ENCODE measurements at places on chromosomes 13 and 19.

- DNase-seq: no peak
These were observed 9.8 kb upstream of the TIMM50 start for GRCh38 chr19:39470724-39471339.

DNA sequence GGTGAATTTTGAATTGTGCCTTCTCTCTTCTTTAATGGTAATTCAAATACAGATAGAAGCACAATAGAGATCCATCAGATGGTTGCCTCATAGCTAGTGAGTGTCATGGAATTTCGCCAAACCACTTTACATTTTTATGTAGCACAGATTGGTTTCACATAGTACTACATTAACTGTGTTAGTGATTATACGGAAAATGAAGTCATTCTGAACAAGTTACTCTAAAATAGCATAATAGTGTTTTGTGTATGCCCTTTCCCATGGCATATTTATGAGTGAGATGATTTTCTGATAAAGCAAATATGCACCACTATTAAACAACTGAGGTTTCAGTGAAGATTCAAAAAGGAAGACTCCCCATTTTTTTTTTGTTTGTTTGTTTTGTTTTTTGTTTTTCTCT is 1623.5 kb downstream of the PCDH9 start:
- no peak for DNase-seq

GRCh38 chr19:5075597-5075996 is 106.7 kb downstream of the KDM4B start:
- no peak for DNase-seq

DNA sequence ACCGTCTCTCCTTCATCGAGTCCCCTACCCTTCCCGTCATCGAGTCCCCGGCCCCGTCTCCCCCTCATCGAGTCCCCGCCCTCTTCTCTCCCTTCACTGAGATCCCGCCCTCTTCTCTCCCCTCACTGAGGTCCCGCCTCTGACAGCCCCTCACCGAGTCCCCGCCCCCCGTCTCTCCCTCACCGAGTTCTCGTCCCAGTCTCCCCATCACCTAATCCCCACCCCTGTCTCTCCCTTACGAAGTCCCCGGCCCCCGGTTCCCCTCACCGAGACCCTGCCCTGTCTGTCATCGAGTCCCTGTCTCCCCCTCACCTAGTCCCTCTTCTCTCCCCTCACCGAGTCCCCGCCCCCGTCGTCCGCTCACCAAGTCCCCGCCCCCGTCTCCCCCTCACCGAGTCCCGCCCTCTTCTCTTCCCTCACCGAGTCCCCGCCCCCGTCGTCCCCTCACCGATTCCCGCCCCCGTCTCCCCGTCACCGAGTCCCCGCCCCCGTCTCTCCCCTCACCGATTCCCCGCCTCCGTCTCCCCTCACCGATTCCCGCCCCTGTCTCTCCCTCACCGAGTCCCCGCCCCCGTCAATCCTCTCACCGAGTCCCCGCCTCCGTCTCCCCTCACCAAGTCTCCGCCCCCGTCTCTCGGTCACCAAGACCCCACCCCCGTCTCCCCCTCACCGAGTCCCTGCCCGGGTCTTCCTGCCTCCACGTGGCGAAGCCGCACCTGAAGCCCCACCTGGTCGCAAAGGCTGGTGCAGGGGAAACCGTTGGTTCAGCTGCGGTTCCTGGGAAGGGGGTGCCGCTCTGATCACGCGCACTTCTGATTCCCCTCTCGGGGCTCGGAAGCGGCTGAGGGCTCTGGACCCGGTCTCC is 23.9 kb upstream of the ZNF846 start:
- peak; percentile 50 for DNase-seq

GRCh38 chr13:23087880-23088279 is 92.9 kb upstream of the SGCG start:
- DNase-seq: no peak

DNA sequence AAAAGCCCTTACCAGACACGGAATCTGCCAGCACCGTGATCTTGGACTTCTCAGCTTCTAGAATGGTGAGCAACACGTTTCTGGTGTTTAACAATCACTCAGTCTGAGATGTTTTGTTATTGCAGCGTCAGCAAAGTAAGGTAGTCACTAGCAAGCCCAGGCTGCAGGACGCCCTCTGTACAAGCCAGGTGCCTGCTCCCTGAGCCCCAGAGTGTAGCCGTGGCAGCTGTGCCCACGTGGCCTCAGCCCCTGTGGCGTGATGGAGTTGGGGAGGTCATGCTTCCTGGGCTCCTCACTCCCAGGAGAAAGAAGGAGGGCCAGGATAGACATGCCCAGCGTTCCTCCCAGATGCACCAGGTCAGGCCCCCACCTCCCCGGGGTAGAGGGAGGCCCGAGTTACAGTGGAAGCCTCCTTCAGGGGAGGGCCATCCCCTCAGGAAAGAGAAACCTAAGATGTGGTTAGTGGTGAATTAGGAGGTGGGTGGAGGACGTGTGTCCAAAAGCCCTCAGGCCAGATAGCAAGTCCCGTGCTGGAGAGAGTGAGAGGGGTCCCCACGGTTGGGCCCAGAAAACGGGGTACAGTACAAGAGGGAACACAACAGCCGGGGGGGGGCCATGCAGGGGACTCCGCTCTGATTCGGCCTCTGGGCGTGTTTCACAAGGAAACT is 169.6 kb upstream of the SOX1 start:
- no peak for DNase-seq

- DNase-seq: peak; percentile 9
These were observed 21.1 kb downstream of the PROSER1 start for GRCh38 chr13:39016787-39017186.

DNA sequence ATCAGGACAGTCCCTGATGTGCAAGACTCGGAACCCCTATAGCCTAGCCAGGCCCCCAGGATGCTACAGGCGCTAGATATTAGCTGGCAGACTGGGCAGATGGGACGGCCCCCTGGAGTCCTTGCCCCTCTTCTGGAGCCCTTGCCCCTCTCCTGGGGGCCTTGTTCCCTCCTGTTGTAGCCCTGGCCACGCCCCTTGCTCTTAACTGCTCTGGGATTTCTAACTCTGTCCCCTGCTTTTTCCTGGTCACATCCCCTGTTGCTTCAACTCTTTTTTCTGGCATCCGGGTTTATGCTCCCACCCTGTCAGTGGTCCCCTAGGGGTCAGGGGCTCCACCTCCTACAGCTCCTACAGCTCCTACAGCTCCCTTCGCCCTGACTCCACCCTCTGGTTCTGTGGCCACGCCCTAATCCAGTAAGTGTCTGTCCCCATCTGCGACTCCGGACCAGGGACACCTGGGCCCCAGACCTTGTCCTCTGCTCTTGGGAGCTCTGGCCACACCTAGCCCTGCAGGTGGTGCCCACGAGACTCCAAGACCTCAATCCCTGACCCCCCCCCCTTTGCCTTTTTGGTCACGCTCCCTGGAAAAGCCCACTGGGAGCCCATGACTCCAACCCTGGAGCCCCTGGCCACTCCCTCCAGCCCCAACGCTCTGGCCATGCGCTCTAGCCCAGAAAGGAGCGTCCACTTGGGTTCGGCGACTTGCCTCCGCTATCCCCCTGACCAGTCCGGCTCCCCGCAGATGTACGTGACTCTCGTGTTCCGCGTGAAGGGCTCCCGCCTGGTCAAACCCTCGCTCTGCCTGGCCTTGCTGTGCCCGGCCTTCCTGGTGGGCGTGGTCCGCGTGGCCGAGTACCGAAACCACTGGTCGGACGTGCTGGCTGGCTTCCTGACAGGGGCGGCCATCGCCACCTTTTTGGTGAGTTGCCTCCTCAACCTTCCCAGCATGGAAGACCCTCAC is 6.8 kb downstream of the PLPPR2 start:
- DNase-seq: no peak

- no peak for DNase-seq
These were observed 42.5 kb upstream of the F7 start for GRCh38 chr13:113063091-113063491.

DNA sequence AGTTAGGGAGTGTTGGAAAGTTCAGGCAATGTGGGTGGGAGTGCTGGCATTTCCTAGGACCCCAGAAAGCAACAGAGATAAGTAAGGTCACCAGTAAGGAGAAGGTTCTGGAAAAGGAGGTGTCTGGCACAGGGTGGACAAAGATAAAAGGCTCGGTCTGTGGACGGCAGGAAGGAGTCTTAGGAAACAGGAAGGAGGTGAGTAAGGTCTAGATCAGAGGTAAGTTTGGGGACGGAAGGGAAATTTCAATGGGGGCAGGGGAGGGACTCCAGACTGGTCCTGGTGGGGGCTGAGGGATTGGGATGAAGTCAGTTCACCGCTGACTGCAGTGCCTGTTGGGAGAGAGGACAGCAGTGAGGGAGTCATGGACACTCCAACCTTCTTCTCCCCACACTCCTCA is 7.8 kb upstream of the OPA3 start:
- DNase-seq: no peak

GRCh38 chr13:20416223-20416745 is 109.4 kb downstream of the CRYL1 start:
- DNase-seq: no peak

- no peak for DNase-seq
These were observed 139.2 kb downstream of the PCDH20 start for GRCh38 chr13:61276401-61276800.

- DNase-seq: no peak
These were observed 5.4 kb downstream of the CDC34 start for GRCh38 chr19:536881-537404.

DNA sequence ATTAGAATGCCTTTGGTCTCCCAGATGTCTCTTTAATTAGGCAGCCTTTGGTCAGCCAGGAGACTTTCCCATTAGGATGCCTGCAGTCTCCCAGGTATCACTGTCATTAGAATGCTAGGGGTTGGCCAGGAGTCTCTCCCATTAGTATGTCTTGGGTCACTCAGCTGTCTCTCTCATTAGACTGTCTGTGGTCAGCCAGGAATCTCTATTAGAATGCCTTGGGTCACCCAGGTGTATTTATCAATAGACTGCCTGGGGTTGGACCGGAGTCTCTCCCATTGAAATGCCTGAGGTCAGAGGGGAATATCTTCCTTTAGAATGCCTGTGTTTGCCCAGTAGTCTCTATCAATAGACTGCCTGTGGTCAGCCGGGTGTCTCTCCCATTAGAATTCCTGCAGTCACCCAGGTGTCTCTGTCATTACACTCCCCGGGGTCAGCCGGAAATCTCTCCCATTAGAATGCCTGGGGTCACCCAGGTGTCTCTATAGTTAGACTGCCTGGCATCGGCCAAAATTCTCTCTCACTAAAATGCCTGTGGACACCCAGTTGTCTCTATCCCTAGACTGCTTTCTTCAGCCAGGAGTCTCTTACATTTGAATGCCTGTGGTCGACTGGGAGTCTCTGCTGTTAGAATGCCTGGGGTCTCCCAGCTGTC is 1460.3 kb downstream of the UQCRFS1 start:
- no peak for DNase-seq

GRCh38 chr19:56105090-56105701 is 15.9 kb downstream of the ZNF787 start:
- peak; percentile 83 for DNase-seq
